ENCODE measurements at places on chromosomes 7 and 10.
A peak's percentile ranks its signal among the peaks of the same experiment; 100 is the strongest.

GRCh38 chr10:116271593-116272439 lies 1.2 kb downstream of the GFRA1 start:
- no peak for DNase-seq

- DNase-seq, result no peak
These were observed 136.7 kb downstream of the DLG5 start for GRCh38 chr10:77789861-77790260.

- no peak for DNase-seq
These were observed 78.5 kb upstream of the CTTNBP2 start for GRCh38 chr7:117951691-117952280.

- DNase-seq, result peak; percentile 86
These were observed 61.4 kb downstream of the ST7 start for GRCh38 chr7:117014673-117015133.

DNA sequence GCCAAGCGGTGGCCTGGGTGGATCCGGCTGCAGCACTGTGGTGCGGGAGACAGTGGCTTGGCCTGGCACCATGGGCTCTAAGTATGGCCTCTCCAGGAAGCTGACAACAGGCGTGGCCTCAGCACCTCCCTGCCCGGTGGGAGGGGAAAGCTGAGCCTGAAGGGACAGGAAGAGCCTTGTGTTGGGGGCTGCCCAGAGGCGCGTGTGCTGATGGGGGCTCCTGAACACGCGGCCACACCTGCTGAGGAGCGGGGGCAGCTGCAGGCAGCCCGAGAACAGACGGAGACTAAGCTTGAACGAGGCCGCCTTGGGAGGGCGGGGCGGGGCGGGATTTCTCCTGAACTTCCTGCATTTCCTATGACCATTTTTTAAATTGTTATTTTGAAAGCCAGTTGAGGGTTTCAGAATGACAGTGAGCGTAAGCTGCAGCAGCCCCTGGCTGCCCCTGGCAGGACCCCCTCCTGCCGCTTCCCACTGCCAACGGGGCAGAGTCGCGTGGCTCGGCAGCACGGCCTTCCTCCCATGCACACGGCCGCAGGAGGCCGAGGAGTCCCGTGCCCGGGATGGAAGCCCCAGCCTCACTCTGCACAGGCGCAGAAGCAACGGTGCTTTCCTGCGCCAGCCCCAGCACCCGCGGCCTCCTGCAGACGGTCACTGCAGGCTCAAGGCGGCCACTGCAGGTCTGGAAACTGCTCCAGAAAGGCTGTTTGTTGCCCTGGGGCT lies 43.2 kb downstream of the DPYSL4 start:
- DNase-seq, result no peak

GRCh38 chr10:31836569-31837406 lies 91.8 kb downstream of the ARHGAP12 start:
- DNase-seq, result peak; percentile 49
